ENCODE measurements at places on chromosomes 6 and 20.

DNA sequence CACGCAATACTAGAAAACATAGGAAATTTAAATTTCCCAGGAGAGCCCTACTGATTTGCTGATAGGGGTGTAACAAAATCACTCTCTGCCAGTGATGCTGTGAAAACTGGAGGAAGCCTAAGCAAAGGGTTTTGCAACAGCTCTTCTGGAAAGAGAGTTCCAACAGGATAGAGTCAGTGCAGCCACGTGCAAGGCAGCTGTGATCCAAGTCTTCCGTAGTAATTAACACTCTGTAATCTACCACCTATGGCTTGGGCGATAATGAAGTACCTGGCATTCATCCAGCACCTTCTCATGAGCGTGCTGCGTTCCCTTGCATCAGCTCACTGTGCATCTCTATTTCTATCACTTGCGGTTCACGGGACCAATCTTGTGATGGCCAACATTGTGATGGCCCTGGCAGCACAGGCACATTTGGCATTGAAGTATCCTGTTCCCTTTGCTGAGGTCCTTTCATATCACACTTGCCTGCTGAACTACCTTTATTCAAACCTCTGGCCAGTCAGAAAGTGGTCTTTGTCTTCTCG is 48.2 kb downstream of the IRF4 start:
- no peak for DNase-seq

DNA sequence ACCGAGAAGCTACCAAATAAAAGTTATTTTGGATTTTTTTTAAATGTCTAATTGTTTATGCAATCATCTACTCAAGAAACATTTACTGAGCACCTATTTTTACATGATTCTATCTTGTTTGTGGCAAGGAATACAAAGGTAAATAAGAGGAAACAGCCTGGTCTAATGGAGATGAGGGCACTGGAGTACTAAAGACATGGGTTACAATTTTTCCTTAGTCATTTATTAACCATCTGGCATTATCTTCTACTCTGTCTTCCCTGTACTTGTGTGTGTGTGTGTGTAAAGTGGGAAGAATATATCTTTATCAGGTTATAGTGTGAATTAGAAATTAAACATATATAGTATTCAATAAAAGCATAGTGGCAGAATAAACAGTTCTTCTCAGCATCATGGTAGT is 455.5 kb upstream of the FLRT3 start:
- no peak for DNase-seq

GRCh38 chr6:134288538-134289203 is 29.2 kb downstream of the SGK1 start:
- DNase-seq: no peak

- no peak for DNase-seq
These were observed 179.8 kb downstream of the HAO1 start for GRCh38 chr20:7760247-7761031.

- DNase-seq: no peak
These were observed 1.6 kb downstream of the OLIG3 start for GRCh38 chr6:137492289-137493217.

GRCh38 chr20:16061351-16061750 is 511.9 kb downstream of the KIF16B start:
- no peak for DNase-seq

DNA sequence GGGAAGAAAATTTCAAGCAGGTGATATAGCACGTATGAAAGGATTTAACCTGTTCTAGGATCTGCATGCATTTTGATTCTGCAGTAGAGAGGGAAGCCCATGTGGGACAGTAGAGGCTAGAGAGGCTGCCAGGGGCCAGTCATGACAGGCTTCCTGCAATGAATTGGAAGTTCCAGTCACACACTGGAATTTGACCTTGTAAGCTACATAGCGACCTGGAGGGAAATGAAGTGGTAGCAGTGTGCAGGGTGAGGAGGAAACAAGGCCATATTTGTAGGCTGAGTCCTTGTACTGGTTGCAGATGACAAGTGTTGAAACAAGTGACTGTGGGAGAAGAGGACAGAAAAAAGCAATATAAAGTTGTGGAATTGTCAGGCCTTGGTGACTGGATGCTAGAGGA is 58.6 kb upstream of the OLIG3 start:
- DNase-seq: no peak

- DNase-seq: no peak
These were observed 36.6 kb downstream of the BICRAL start for GRCh38 chr6:42818416-42818815.

GRCh38 chr20:7744411-7744810 is 195.8 kb downstream of the HAO1 start:
- DNase-seq: no peak

DNA sequence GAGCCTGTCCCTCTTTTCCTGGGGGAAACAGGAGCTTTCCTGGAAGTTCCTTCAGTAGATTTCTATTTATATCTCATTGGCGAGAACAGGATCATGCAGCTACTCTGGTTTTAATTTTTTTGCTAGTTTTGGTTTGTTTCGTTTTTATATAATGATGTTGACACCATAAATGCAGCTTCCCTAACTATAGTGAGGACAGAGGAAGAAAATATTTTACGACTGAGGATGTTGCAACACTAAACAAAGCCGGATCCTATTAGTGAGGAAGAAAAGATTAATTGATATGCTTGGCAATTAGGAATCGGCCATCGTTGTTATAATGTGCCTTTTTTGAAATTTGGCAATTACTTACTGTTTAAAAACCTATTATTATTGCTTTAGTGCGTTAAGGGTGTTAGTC is 16.6 kb downstream of the KDM1B start:
- no peak for DNase-seq

DNA sequence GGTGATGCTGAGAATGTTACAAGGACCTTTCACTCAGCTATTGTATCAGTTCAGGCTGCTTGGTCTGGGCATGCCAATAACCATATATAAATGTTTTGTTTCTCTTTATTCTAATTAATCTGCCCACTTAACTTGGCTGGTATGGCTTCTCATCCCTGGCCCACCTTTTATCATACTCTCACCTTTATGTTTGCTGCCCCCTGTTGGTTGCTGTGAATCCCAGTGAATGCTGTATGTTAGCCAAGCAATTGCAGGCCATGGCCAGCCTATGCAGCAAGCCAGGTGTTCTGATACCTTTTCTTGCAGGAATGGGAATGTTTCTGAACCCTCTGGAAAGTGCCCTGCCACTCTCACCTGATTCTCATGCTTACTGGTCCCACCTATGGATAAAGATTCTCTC is 54.6 kb downstream of the PCSK2 start:
- DNase-seq: no peak

- no peak for DNase-seq
These were observed 197.8 kb downstream of the HAO1 start for GRCh38 chr20:7742479-7742878.

- DNase-seq: no peak
These were observed 8.0 kb upstream of the RAET1E start for GRCh38 chr6:149905911-149906371.

GRCh38 chr6:47098570-47098993 is 56.5 kb upstream of the ADGRF1 start:
- DNase-seq: no peak

- DNase-seq: no peak
These were observed 17.6 kb downstream of the CD109 start for GRCh38 chr6:73713426-73714147.

DNA sequence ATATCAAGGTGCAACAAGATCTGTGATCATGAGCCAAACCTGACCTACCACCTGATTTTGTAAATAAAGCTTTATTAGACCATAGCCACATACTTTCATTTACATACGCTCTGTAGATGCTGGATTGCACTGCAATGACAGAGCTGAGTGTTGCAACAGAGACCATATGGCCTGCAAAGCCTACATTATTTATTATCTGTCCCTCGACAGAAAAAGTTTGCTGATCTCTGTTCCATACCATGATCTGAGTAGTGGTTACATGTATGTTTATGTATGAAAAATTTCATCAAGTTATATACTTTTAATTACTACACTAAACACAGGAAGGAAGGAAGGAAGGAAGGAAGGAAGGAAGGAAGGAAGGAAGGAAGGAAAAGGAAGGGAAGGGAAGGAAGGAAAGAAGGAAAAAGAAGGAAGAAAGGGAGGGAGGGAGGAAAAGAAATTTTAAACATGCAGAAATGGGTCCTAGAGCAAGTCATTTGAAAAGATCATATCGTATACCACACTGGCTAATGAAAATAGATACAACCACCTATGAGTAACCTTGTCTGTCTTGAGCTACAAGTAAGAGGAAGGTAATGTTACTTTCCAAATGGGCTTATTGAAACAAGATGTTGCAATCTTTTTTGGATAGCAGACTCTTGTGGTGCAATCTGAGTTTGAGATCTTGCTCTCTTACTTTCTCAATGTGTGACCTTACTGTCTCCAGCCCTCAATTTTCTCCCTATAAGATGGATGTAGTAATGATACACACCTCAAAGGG is 441.0 kb downstream of the KIF16B start:
- no peak for DNase-seq

DNA sequence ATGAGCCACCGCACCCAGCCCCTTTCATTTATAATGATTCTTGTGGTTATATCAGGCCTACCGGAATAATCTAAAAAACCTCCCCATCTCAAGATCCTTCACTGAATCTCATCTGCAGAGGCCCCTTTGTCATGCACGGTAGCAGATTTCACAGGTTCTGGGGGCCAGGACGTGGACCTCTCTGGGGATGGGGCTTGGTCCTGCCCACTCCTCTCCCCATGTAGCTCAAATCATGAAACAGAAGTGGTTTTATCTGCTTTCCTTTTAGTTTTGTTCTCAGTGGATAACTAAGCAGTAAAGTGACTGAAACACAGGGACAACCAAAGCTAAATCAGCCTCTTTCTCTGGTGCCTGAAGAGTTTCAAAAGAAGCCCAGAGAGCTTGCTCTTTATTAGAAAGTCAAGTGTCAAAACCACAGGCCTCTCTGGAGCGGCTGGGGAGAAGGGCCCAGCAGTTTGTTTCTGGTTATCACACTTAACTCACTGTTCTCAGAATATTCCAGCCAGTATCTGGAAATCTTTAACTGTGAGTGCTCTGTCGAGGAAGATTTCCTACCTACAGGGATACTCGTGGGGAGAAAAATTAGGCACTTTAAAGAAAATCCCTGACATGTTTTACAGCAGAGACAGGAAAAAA is 60.6 kb upstream of the FAM184A start:
- DNase-seq: no peak

GRCh38 chr6:109008054-109008453 is 86.6 kb downstream of the SESN1 start:
- no peak for DNase-seq

GRCh38 chr6:115618256-115618655 is 442.4 kb downstream of the FRK start:
- DNase-seq: no peak

DNA sequence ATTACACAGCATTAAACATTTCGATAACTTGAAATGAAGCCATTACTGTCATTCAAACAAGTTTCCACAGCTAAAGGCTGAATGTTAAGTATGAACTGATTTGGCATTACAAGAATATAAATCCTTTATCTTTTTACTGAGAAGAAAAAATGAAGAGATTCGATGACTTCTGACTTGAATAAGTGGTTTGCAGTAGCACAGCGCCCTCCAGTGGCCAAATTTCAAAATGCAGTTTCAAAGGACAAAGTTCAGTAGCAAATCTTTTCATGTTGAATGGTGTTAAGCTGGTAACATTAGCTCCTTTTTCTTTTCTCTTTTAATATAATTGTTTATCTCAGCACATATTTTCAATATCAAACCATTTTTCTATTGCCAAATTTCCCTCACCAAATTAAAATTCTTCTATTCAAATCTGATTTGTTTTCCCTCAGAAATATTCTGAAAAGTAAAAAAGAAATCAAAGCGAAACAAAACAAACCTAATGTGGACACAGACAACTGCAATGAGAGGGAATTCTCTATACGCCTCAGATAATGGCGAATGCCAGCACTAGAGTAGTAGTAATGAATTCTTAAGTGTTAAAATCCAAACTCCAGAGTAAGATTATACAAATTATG is 145.7 kb downstream of the BTBD9 start:
- peak; percentile 54 for DNase-seq

- no peak for DNase-seq
These were observed 21.8 kb downstream of the CASS4 start for GRCh38 chr20:56433880-56434255.

DNA sequence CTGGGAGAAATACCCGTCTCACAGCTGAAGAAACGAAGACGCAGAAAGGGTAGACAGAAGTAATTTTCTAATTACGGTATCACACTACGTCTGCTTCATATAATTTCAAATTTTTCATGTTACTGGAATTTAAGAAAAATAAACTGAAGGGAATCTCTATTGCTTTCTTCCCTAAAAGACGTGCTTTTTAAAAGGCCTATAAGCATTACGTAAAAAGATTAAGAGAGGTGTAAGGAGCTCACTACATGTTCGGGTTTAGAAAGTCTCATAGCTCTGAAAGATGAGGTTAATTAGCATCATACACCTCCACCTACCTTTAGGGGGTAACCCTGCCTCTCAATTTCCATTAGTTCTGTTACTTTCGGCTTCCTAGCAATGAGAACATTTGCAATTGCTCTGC is 787 bp upstream of the PLAGL1 start:
- DNase-seq: no peak

- DNase-seq: no peak
These were observed 7.6 kb downstream of the MYB start for GRCh38 chr6:135188718-135189117.

DNA sequence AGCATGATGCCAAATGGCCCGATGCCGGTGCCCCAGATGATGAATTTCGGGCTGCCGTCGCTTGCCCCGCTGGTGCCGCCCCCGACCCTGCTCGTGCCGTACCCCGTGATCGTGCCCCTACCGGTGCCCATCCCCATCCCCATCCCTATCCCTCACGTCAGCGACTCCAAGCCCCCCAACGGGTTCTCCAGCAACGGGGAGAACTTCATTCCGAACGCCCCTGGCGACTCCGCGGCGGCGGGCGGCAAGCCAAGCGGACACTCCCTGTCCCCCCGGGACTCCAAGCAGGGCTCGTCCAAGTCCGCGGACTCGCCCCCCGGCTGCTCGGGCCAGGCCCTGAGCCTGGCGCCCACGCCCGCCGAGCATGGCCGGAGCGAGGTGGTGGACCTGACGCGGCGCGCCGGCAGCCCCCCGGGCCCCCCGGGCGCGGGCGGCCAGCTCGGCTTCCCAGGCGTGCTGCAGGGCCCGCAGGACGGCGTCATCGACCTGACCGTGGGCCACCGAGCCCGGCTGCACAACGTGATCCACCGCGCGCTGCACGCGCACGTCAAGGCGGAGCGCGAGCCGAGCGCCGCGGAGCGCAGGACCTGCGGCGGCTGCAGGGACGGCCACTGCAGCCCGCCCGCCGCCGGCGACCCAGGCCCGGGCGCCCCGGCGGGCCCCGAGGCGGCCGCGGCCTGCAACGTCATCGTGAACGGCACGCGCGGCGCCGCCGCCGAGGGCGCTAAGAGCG is 144.6 kb downstream of the SOBP start:
- no peak for DNase-seq
